ENCODE measurements at places on chromosomes 12 and 14.

DNA sequence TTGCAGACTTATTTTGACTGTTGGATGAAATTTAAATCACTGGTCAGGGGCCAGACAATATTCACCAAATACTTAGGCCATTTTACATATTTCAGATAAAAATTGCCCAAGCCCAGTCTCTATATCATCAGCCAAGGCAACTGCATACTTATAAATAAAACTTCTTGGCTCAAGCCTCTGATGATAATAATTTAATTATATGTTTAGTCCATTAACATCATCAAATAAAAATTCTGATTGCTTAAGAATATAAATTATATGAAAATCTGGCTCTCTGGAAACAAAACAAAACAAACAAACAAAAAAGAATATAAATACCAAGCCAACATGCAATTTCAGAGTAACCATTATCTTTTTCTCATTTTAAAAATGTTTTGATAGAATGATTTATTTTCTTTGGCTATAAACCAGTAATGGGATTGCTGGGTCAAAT lies 165.2 kb downstream of the BTG1 start:
- DNase-seq: no peak

- no peak for DNase-seq
Measured at GRCh38 chr12:4225571-4225970, 48.0 kb upstream of the CCND2 start.

- no peak for DNase-seq
Measured at GRCh38 chr12:94322346-94322745, 137.3 kb downstream of the CEP83 start.

DNA sequence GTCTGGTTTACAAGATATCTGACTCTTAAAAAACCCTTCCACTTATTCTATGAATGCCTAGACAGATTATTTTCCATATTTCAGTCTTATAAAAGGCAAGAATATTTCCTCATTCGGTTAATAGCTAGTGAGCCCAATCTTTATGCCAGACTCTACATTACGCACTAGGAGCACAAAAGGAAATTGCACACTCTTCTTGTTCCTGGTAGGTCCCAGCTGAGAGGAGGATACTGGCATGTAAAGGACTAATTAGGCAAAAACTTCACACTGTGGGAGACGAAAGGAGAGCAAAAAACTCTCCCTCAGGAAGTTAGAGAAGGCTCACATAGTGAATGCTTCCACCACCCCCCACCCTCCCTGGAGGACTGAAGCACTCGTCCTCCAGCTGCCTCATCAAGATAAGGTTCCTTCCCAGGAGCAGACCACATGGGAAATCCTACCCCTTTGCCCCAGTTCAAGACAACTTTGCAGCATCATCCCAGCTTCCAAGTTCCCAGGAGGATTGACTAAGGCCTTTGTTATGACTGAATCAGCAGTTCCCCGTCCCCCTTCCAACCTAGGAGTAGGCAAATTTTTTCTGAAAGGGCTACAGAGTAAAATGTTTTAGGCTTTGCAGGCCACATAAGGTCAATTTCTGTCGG lies 14.5 kb downstream of the CAPZA3 start:
- no peak for DNase-seq

- no peak for DNase-seq
Measured at GRCh38 chr14:51246032-51246431, 6.0 kb downstream of the TMX1 start.

DNA sequence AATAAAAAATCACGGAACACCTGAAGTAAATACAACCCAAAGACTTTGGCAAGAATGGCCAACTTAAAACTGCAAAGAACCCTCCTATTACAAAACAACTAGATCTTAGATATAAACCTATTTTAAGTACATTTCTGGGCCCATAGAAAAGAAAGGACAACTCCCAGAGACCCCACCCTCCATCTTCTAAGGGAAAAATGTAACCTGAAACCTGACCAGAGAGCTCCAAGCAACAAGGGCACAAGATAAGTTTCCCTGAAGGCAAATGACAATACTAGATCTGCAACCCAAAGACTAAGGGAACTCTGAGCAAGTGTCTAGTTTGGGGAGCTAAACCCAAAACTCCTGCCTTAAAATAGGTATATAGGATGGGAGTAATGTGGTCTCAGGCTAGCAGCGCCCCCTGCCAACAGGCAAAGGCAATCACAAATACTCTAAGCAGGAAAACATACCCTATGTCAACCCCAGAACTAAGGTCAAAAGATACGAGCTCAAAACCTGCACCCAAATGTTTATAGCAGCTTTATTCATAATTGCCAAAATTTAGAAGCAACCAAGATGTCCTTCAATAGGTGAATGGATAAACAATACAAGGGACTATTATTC lies 218.9 kb downstream of the ITPR2 start:
- DNase-seq: no peak
